ENCODE measurements at places on chromosomes 5 and 9.

DNA sequence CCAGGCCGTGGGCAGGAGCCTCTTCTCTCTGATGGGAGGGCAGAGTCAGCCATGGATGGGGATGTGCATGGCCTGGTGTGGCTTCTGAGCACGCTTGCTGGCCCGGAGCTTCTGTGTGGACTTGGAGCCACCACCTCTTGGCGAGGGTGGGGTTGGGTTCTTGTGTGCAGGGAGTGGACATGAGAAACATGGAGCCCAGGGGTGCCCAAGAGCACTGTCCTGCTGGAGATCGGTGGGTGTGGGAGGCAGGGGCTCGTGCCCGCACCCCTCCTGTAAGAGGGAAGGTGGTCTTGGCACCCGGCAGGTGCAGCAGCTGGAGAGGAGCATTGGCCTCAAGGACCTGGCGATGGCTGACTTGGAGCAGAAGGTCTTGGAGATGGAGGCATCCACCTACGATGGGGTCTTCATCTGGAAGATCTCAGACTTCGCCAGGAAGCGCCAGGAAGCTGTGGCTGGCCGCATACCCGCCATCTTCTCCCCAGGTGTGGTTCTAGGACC is 23.8 kb downstream of the FBXW5 start:
- no peak for DNase-seq

DNA sequence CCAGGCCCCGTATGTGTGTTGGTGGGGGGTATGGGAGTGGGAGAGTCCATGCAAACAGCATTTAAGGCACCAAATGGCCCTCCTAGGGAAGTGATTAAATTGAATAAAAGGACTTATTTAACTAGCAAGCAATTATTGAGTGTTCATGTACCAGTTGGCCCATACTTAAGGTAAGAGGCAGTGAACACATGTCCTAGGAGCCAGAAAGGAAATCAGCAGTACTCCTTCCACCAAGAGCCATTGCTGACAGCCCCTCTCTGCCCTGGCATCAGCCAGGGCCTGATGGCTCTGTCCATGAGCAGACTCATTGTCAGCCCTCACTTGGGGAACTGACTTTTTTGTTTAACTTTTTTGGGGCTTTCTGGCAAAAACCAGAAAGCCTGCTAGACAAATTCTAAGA is 10.4 kb upstream of the SHROOM1 start:
- no peak for DNase-seq

DNA sequence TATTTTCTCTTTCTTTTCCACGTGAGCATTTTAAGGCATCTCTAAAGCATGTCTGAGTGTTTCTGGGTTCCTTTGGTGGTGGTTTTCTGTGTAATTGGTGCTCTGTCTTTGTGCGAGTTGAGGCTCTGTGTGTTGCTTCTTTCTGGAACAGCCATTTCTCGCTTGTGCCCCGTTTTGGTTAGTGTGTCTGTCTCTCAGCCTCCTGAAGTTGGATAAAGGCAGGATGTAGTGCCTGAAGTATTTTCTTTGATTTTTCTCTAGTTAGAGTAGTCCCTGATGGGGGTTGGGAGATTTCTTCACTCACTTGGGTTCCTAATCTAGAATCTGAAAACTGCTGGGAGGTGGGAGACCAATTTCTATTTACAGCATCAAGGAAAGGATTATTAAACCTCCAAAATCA is 129.7 kb upstream of the TMEM161B start:
- DNase-seq: no peak

DNA sequence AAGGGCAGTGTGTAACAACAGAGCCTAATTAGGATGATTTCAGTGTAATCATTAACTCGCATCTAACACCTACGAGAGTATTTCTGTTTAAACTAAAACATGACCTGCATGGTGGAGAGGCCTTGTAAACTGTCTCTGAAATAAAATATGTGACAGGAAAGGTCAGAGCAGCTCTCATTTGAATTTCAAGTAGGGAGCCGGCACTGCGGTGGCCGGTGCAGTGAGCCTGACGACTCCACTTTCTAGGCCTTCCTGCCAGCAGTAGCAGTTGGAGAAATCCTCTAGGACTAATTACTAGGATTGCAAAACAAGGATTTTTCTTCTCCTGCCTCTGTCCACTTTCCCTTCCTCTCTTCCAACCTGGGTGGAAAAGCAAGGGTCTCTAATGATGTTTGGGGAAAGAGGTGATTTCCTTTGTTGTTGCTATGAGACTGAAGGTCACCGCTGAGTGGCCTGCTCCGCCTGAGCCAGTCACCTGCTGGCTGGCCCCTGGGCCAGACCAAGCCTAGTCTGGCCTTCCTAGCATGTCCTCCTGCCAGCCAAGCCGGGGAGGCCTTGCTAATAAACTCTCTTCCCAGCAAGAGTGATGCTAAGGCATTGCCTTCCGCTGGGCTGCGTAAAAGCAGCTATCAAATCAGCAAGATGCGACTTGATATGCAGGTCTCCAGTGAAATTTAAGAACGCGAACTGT is 245.7 kb downstream of the PSAT1 start:
- DNase-seq: no peak

- DNase-seq: peak; percentile 38
Measured at GRCh38 chr5:87413343-87413645, 564 bp upstream of the CCNH start.

GRCh38 chr5:90398726-90399125 is 10.8 kb downstream of the CETN3 start:
- no peak for DNase-seq

DNA sequence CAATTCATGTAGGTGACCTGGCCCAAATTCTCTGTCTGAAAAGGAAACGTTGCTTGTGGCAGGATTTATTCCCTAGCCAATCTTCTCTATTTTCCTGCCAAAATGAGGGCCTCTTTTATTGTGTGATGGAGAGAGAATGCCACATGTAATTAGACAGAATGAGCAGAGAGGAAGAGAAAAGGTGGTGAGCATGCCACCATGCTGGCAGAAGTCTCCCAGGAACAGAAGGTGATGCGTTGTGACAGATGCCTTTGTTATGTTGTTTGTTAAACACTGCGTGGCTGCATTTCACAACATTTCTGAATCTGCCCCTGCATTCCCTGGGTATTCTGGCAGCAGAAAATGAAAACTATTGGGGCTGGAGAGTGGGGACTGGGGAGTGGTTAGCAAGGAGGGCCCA is 577.6 kb downstream of the TLR4 start:
- no peak for DNase-seq

- no peak for DNase-seq
Measured at GRCh38 chr5:178323961-178324360, 91.4 kb upstream of the PHYKPL start.

DNA sequence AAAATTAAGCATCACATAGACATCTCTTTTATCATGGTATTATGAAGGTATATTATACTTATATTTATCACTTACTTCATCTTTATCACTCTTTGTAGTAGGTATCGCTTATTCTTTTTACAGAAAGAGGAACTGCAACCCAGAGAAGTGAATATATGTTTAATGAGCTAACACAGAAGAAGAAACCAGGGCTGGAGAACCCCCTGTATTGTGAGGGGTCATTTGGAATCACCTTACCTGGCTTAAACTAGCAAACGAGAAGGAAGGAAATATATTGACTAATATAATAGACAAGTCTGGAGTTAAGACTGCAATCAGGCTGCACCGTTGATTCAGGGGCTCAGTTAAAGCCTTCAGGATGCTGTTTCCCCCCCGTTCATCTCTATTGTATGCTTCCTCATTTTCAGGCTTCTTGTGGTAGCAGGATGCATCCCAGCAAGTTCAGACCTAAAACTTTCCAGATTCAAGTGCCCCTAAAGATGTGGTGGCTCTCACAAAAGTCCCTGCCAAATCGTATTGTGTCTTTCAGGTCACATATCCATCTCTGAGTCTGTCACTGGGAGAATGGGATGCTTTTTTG is 146.4 kb downstream of the GCNT1 start:
- no peak for DNase-seq
